ENCODE measurements at places on chromosomes 13 and 19.

- no peak for DNase-seq
These were observed 27.2 kb downstream of the PLEKHJ1 start for GRCh38 chr19:2208975-2209374.

DNA sequence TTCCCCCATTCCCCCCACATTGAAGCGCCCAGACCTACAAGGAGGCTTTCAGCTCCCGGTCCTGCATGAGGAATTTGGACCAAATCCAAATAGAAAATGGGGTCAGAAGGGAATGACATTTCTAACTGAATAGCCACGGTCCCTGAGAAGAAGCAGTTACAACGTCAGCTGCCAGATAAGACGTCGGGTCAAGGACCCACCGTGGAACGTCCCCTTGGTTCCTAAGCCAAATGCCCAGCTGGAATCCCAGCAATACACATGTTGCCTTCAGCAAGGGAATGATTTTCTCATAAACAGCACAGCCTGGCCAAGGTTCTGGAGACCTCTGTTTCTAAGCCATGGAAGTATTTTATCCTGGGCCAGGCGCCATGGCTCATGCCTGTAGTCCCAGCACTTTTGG is 109.1 kb upstream of the PEG3 start:
- no peak for DNase-seq

DNA sequence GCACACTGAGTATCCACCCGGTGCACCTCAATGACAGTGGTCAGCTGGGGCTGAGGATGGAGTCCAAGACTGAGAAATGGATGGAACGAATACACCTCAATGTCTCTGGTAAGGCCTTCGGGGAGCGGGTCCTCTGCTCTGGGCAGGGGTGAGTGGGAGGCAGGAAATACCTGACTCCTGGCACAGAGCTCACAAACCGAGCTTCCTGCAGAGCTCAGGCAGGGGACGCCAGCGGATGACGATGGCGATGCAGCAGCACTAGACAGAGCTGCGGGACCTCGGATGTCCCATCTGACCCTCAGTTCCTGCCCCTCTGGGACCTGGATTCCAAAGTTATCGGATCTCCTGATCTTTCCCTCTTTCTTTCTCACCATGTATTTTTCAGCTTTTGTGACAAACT is 3.8 kb downstream of the CD22 start:
- no peak for DNase-seq

DNA sequence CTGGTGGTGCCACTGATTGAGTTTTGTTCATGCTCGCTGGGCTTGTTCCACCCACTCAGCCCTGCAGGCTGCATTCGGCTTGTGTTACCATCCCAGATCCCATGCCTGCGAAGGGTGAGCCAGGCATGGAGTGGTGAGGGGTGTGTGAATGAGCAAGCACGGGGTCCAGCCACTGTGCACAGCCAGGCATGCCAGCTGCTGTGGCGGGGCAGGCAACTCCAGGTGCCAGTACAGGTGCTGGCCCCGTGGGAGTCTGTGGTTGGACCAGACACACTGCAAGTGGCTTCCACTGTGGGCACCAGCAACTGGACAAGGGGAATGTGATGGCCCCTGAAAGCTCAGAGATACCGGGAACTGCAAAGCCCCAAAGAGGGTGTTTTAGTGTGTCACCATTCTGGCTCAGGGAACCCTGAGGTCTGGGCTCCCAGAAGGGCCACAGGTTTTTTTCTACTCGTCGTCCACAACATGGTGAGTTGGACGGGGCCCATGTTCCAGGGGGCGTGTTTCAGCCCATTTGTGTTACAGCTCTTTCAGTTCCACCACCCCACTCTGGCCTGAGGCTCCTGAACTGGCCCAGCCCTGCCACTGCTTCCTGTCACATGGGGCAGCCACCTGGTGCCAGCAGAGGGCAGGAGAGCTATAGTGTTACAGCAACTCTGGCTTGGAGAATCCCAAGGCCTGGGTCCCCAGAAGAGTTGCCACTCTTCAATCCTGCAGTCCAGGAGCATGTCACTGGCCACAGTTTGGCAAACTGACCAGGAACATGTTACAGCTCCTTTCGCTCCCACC is 217.0 kb upstream of the OBI1 start:
- DNase-seq, result no peak

DNA sequence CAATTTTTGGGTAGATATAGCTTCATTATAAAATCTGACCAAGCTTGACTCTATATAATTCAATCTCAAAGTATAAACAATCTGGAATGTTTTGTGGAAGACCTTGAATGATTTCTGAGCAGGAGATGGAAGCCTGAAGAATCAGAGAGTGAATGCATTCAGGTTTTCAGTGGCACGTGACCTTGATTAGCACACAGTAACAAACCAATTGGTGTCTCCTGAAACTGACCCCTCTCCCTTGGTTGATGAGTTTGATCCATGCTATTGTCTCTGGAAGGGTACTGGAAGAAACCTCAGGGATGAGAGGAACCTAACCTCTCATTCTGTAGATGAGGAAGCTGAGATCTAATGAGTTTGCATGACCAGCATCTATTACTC is 39.6 kb downstream of the PCDH8 start:
- DNase-seq, result no peak

DNA sequence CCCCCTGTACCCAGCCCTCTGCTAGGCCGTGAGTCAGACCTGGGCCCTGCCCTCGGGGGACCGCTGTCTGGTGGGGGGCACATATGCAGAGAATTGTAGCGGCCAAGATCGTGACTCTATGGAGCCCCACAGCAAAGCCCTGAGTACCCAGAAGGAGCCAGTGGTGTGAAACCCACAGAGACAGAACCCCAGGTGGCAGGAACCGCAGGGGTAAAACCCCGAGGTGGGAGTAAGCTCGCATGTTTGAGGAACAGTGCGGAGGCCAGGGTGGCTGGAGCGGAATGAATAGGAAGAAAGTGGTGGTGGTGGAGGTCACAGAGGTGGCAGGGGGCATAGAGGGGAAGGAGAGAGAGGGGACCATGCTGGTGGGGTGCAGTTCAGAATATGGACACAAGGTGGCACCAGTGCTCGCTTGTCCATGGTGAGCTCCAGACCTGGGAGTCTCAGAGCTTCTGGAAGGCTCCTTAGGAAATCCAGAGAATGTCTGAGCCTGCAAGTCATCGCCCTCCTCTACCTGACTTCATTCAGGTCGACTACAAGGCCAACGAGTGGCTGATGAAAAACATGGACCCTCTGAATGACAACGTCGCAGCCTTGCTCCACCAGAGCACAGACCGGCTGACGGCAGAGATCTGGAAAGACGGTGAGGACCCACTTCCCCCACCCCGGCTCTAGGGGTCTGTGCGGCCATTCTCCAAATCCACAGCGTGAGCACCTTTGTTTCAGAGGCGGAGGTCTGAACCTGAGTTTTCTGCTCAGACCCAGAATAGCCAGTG is 48.9 kb downstream of the MYH14 start:
- DNase-seq, result peak; percentile 9

GRCh38 chr13:111911754-111912452 is 155.0 kb upstream of the SOX1 start:
- DNase-seq, result no peak

Measured in T-helper 9 cell (primary cell).